RPMI7951 (cell line): ENCODE measurements at places on chromosomes 7 and 10.

GRCh38 chr10:27663621-27664020, 82.0 kb downstream of the MKX start:
- DNase-seq = no peak

- DNase-seq = no peak
These were observed 188.4 kb downstream of the SND1 start for GRCh38 chr7:127840226-127840951.

GRCh38 chr10:77512219-77512578, 125.4 kb downstream of the KCNMA1 start:
- DNase-seq = no peak

- peak; percentile 86 for DNase-seq
These were observed 17.8 kb upstream of the SLC16A12 start for GRCh38 chr10:89553064-89553734.

DNA sequence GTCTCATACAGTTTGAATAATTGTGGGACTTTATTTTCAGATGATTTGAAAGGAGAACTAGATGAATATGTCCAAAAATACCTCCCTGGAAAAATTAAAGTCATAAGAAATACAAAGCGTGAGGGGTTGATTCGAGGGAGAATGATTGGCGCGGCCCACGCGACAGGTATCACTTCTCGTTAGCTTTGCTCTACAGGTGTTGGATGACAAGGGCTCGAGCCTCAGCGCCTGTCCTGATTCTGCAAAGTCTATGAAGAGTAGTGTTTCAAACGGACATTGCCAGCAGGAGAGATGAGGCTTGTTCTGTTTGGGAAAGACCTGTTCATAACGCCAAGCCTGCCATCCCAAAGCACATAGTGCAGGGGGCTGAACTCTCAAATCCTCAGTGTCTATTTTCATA, 79.7 kb downstream of the GALNT11 start:
- no peak for DNase-seq

DNA sequence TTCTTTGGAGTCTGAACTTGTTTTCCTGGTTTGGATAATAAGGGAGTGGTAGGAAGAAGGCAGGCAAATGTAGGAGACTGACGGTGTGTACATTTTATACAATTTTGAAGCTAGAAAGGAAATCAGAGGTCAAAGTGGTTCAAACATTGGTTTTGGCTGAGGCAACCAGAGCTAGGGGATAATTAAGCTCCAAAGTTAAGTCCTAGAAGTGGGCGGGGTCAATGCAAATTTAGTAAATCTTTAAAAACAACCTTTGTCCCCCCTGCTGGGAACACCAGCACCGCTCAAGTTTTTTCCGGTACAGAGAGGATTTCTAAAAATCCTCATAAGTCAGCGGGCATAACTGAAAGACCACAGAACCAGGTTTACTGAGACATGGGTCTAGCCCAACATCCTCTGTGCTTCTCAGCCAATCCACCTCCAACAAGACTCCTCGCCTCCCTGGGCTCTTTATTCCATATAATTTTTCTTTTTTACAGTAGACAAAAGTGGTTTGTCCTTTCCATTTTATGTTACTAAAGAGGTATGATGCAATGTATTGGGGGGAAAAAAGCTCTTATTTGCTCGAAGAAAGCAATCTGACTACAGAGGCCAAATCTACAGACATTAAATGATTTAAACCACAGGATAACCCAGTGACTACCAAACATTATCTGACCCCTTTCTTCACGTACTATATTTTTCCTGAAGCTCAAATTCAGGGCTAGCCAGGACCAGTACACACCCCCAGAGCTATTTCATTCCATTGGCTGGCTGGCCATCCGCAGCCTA, 1.6 kb downstream of the GLUD1 start:
- DNase-seq = peak; percentile 53

- DNase-seq = peak; percentile 62
These were observed 55.3 kb upstream of the GRB10 start for GRCh38 chr7:50837965-50838364.
